Activated CD8-positive, alpha-beta memory T cell treated with anti-CD3 and anti-CD28 coated beads for 48 hours (primary cell): ENCODE measurements at places on chromosomes 5 and 9.

GRCh38 chr5:13749766-13750165 lies 194.7 kb downstream of the DNAH5 start:
- DNase-seq = no peak

DNA sequence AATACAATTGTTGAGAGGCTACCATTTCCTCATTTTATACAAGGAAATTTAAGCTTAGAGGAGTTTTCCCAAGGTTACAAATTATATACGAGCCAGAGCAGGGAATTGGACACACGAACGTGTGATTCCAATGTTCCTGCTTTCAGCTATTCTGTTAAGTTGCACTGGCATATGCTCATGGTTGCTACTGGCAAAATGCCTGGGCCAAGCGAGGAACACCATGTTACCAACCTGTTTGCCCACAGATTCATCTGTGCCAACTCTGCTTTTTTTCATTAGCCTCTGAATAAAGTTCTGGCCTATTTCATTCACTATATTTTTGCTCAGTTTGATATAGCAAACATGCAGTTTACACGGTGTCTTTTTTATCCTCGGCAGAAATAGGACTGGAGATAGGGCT lies 5.1 kb upstream of the C5orf46 start:
- no peak for DNase-seq

- DNase-seq = no peak
These were observed 35.4 kb upstream of the IL17B start for GRCh38 chr5:149414405-149415065.

DNA sequence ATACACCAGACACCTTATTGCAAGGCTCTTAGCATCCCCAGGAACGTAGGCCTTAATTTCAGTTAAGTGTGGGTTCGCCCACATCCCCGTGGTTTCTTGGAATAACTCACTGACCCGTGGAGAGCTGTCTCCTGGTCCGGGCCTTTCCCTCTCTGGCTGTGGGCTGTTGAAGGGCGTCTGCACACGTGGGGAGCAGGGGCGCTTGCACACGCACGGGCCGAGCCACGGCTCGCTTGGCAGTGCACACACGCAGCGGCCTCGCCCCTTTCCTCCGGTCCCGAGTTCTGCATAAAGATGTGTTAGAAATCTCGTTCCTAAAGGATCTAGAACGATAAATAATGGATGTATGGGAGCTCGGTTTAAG lies 141.9 kb downstream of the PBX3 start:
- peak; percentile 2 for DNase-seq

GRCh38 chr5:143922718-143923117 lies 110.8 kb downstream of the HMHB1 start:
- DNase-seq = no peak

DNA sequence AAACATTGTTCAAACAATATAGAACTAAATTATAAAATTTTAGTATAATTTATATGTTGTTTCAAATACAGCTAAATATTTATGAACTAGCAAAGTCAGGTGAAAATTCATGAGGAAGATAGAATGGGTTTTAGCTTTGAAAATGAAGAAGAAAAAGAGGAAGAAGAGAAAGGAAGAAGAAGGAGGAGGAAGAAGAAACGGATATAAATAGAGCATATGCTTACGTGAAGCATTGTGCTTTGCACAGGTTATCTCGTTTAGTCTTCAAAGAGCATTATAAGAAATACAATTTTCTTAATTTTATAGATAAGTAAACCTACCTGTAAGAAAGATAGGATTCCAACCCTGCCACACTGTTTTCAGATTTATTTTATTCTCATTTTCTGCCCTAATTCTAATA lies 620.6 kb upstream of the DAB2 start:
- DNase-seq = no peak

- DNase-seq = no peak
These were observed 50.9 kb downstream of the JAKMIP2 start for GRCh38 chr5:147731431-147732290.

DNA sequence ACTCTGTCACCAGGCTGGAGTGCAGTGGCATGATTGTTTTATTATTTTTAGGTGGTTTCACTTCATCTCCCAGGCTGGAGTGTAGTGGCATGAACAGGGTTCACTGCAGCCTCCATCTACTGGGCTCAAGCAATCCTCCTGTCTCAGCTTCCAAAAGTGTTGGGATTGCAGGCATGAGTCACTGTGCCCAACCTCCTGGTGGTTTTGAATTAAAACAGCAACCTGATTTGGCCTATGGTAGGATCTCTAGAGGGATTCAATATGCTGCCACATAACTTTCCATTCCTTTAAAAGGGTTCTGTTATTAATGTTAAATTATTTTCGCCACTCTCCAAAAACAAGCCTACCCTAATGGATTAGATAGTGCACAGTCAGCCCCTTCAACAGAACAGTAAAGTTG lies 9.9 kb upstream of the HSPA4 start:
- DNase-seq = no peak

GRCh38 chr5:131375351-131375750 lies 111.5 kb downstream of the CDC42SE2 start:
- no peak for DNase-seq

DNA sequence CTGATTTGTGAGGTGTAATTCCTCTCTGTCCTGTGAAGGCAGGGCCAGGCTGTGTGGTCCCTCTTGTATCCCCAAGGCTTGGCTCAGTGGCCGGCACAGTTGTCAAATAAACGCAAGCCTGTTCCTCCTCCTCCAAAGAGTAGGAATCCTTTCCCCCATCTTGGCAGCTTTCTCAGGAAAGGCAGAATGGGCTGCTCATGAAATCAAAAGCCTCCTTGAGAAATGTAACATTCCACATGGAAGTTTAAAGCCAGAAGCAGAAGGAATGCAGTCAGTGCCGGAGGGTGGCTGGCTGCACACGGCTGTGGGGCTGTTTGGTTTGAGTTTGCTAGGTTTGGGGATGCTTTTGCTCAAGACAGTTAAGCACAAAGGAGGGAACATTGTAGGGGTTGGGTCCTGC lies 34.5 kb upstream of the MED10 start:
- no peak for DNase-seq

GRCh38 chr5:118088448-118088847 lies 899.9 kb downstream of the DTWD2 start:
- DNase-seq = no peak

GRCh38 chr5:34576891-34577666 lies 79.0 kb upstream of the RAI14 start:
- DNase-seq = no peak

DNA sequence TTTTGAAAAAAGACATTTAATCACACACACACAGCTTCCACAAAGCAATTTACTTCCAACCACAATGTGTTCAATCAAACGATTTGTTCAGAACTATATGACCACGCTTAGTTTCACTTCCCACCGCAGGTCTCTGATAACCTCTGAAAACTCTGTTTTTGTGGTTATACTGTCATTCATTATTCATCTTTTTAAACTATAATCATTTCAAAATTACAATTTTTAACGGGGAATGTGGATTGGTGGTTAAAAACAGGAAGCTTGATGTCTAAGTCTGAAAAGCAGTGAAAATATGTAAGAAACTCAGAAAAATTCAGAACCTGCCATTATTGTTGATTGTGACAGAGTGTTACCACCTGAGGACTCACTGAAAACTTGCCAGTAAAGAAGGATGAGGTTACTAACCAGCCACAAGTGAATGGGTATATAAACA lies 12.7 kb upstream of the TMEM174 start:
- DNase-seq = peak; percentile 35

- DNase-seq = no peak
These were observed 386.1 kb downstream of the NTRK2 start for GRCh38 chr9:85055506-85056202.
